ENCODE measurements at places on chromosomes 2 and 18.

DNA sequence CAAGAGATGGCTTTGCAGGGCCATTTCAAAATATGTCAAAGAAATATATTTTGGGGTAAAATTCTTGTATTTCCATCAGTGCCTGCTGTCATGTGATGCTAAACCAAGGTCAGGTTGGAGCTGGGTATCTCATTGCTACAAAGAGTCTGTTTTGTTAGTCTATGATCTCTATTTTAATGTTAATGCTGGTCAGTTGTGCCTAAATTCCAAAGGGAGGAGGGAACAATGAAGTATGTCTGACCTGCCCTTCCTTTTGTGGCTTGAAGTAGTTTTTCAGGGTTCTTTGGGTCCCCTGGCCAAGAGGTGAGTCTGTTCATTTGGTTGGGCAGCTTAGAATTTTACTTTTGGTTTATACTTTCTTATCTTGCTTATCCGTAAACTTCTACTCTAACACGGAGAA is 61.6 kb upstream of the DYNAP start:
- DNase-seq = no peak

- no peak for DNase-seq
Observed at GRCh38 chr2:65413610-65414009, 18.8 kb downstream of the SPRED2 start.

- no peak for DNase-seq
Observed at GRCh38 chr18:74126684-74127655, 20.7 kb downstream of the FBXO15 start.

DNA sequence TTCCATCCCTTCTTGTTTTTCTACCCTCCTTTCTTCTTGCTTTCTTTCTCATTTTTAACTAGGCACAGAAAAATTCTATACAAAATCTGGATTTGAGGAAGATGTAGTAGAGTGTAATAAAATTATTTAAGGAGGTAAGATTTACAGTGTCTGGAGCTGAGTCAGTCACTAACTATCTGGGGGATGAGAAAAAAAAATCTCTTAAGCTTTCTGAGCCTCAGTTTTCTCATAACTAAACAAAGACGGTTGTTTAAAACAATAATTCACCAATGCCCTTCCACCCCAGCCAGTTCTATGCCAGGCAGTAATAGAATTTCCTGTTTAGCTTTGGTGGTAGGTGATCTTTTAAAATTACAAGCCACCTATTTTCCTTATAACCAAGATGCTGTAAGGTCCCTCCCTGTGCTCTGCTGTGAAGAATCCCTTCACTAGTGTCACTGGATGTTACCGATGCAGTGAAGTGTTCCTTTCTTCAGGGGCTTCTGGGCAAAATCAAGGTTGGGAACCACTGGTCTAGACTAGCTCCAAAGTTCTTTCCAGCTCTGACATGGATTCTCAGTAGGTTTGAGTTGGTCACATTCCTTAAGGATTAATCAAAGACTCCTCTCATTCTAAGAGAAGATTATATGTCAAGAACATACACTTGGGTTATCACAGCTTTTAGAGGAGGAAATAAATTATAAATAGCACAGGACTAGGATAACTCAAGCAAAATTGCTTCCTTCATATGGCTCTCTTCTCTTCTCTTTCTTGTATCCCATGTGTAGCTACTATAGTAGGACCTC is 289.0 kb downstream of the CDH2 start:
- DNase-seq = no peak

DNA sequence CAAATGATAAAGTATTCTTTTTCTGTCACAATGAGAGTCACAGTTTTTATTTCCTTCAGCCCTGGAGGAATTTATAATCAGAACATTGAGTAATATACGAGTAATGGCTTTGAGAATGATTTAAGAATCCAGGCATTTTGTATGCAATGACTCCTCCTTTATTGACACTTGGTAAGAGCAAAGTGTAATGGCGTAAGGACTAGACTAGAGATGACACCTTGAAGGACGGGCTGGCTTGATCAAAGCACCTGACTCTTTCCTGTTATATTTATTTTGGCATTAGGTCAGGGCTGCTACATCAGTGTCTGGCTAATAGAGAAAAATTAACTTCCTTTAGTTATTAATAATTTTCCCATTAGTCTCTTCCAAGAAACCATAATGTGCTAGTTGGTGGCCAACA is 482.4 kb upstream of the GCFC2 start:
- no peak for DNase-seq

DNA sequence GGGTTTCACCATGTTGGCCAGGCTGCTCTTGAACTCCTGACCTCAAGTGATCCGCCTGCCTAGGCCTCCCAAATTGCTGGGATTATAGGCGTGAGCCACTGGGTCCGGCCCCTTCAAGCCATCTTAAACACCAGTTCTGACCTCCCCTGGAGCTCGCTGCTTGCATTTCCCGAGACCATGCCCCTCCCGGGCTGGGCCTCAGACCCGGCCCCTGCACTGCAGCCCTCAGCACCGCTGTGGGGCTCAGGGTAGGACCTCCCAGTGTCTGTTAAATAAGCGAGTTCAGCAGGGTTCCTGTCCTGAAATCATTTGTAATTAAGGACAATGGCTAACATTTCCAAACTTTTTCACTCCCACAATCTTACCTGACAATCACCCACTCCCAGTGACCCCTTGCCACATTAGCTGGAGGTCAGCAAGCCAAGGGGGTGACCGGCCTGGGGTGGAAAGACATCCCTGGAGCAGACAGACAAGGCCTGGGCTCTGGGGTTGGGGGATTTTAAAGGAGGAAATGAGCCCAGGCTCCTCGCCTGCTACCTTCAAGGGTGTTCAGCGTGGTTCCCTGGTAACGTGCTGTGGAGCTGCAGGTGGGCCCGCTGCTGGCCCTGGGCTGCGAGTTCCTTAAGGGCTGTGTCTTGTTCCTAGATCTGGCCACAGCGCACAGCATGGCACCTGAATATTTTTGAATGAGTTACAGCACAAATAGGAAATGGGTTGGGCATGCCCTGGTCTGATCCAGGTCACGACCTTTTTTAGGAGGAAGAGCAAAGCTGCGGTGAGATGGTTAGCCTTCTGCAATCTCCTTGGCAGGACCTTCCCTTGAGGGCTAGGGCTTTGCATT is 15.1 kb downstream of the CYS1 start:
- no peak for DNase-seq

- DNase-seq = no peak
Observed at GRCh38 chr2:5287558-5288334, 404.4 kb upstream of the SOX11 start.

DNA sequence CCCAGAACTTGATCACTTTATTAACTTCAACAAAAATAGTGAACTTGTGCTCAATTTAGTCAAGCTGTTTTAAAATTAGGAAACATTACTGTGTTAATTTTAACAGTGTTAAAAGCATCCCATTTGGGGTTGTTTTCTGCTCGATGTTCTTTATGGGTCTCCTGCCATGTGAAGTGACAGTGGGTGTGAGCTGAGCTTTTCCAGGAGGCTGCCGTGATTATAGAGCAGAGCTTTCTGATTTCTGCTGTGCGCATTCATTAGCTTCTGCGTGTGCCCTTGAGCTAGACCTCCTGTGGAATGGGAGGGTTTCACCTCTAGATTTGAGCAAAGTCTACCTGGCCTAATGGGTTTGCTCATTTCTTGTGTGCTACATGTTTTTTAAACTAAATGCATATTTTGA is 121.5 kb downstream of the WDSUB1 start:
- no peak for DNase-seq

GRCh38 chr2:102514061-102514785 is 41.2 kb downstream of the SLC9A4 start:
- no peak for DNase-seq

DNA sequence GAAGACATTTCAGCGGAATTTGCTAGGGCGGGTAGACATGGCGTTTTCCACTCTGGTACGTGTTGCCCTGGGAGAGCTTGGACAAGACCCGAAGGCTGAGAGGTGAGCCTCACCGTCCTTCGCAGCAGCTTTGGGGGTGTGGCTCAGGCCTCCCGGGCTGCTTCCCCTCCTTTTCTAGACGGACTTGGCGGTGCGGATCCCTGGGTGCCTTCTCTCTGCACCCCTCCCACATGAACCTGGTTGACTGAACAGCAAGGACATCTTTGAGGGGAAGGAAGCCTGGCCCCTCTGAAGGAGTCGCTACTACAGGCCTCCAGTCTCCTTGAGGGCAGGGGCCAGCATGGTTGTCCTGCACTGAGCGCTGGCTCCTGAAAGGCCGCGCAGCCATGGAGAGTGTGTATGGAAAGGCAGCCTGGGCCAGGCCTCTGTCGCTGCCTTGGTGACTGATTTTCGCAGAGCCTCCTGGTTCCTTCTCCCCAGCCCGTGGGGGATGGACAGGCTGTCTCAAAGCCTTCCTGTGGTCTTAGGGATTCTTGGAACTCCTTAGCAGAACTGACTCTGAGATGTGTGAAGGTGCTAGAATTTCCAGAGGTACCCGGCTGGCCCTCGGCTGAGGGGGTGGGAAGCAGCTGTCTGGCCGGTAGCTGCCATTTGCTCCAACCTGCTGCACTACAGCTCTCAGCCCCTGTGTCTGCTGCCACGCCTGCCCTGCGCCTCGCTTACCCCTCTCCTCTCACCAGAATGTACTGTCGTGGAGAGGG is 9.9 kb downstream of the CNNM4 start:
- no peak for DNase-seq
